Fibroblast of skin of abdomen (primary cell): ENCODE measurements at places on chromosomes 4 and X.

- no peak for DNase-seq
Measured at GRCh38 chrX:106718709-106719108, 7.8 kb upstream of the RNF128 start.

DNA sequence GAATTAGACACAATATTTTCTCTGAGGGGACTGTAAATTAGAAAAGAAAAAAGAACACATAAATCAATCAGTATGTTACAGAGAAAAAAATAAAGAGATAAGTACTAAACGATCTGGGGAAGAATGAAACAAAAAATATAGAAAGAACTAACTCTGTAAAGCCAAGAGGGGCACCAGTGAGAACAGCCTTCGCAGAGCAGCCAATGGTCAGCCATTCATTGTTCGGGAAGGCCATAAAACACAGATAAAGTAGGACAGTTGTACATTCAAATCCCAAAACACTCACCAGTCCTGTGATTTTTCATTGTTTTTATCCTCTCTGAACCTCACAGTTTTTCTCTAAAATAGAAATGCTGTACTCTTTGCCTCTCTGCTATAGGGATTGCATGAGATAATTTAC lies 127.9 kb downstream of the NEK1 start:
- DNase-seq: no peak

- peak; percentile 97 for DNase-seq
Measured at GRCh38 chr4:122666527-122667245, 45.8 kb upstream of the IL21 start.

GRCh38 chrX:68059469-68059868 lies 373.8 kb downstream of the OPHN1 start:
- no peak for DNase-seq

DNA sequence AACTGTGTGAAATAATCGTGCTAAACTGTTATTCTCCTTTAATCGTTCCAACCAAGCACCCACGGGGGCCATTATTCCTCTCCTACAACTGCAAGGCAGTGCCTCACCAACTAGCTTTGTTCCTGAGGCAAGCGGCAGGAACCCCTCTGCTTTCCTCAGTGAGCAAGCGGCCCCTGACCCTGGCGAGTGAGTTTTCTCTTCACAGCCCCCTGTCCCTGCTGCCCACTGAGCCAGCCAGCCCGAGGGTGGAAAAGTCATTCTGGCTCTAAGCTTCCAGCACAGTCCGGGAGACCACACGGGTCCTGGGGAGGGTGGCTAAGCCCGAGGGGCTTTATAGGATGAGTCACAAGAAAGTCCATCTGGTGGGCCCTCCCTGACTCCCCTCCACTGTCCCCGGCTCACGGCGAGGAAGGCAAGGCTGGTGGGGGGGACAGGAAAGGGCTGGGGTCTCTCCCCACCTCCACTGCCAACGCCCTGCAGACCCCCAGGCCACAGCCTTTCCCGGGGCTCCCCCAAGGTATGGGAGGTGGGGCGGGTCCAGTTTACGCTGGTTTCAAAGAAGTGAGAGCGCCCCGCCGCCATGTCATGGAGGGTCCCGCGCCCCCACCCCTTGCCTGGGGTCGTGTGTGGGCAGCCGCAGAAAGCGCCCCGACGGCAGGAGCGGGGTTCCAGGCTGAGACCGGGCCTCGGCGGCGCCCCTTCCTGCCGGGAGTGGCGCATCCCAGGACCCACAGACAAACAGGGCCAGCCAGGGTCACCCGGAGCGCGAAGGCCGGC lies 45.0 kb downstream of the CPLX1 start:
- DNase-seq: no peak

DNA sequence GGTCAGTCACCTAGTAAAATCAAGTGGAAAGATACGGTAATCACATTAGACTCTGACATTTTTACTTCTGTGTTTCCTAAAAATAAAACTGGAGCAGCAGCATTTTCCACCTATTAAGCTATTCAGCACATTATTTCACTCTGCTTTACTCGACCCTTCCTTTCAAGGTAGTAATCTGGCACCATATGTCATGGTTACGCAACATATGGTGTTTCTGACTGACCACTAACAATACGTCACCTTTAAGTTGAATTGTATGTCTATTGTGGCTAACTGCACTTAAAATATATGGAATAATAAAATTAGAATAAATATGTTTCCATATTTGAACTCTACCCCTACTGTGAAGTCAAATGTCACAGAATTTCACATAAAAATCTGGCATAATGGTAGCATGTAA lies 168.8 kb downstream of the CDS1 start:
- DNase-seq: no peak

DNA sequence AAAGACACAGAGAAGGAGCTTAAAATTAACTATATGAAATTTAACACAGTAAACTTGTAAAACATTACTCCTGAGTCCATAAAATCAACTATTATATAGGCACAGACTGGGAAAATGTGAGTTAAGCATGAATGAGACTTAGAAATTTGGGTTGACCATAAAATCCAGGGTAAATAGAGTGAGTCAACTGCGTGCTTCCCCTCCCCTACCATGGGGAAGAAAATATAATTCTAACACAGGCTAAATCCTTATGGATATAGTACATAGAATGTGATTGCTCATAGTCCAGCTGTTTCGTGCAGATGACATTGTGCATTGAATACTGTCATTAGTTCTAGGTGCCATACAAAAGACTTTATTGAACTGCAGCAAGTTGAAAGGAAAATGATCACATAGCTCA lies 42.2 kb downstream of the KLHL5 start:
- DNase-seq: no peak

DNA sequence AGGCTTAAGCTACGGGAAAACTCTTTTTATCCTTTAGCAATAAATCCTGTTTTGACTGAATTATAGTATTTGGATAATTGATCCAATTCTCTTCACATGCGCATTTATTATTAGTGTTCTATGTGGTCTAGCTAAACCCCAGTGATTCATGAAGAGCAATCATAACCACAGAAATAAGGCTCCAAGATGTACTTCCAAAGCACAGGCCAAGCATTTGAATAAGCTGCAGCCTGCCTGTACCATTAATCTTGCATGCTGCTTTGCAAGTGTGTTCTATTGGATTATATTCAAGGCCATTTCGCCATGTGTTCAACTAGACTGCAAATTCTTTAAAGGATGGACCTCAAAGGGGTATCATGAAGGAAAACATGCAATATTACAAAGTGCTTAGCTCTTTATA lies 385.2 kb upstream of the FAT1 start:
- peak; percentile 70 for DNase-seq

DNA sequence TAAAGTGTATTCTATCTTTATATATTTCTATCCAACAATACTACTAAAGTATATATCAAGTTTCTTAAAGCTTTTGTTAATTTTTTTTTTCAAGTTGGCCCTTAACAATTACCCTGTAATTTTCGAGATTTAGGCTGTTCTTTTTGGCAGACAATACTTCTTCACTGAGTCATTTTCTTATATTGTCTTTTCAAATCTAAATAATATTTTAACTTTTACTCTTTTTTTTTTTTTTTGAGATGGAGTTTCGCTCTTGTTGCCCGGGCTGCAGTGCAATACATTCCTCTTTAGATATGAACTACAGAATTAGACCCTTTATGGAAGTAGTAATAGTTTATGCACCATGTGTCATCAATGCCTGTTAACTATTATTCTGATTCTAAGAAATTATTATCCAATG lies 120.7 kb downstream of the GLRA3 start:
- no peak for DNase-seq

DNA sequence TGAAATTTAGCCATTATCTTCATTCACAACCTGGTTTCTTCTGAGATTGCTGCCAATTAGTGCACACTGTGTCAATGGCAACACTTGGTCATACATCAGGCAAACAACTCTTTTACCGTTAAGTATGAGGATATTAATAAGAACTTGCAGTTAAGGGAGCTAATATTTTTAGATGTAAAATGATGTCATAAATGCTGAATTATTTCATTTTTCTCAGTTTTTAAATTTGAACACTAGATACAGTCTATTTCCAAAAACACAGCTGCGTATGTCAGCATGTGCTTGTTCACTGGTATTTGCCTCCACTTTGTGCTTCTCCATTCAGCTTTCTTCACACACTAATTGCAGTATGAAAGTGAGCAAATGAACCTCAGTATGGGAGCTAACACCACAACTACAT lies 1.6 kb downstream of the KLHL13 start:
- DNase-seq: no peak

DNA sequence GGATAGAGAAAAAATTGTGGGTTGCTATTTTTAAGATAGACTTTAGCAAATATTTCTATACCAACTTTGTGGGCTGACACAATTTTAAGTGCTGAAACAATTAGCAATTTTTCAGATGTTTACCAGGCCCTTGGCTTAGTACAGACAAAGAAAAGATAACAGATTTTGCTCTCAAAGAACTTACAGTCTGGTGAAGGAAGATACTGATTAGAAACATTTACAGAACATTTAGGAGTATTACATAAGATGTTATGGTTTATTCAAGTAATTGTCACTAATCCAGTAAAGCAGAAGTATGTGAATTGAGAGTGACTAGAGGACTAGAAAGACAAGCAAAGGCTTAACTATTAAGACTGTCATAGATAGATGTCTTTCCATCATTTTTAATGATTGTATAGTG lies 35.3 kb upstream of the NDUFC1 start:
- no peak for DNase-seq

DNA sequence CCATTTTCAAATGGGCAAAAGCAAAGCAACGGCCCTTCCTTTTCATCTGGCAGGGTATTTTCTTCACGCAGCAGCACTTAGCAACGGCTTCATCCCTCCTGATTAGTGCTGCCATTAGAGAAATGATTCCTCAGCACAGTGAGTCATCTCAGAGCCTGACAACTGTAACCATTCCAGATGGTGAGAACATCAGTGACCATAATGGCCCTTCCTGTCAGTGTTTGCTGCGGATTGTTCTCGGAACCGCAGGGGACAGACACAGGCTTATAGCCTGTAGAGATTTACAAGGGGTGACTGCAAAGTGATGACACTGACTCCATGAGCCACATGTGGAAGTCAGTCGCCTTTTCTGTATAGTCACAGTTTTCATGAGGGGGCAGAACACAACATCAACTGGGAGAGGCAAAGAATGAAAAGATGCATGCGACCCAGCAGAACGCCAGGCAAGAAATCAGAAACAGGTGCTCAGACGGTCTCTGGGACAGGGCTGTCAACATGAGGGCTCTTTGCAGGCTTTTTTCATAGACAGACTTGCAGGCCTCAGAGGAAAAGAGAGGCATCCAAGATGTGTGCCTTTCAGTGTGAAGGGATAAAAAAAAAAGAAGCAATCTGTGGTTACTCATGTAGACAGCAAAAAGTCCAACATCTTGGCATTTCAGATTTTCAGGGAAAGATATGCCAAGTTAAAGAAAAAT lies 69.9 kb upstream of the FBXW7 start:
- DNase-seq: peak; percentile 68

GRCh38 chrX:140918398-140919038 lies 83.9 kb upstream of the SPANXB1 start:
- peak; percentile 56 for DNase-seq

- no peak for DNase-seq
Measured at GRCh38 chrX:72306085-72306801, 529 bp upstream of the CITED1 start.

GRCh38 chr4:101791182-101791558 lies 640 bp downstream of the BANK1 start:
- no peak for DNase-seq

GRCh38 chr4:87624698-87625097 lies 16.4 kb downstream of the DSPP start:
- no peak for DNase-seq

- no peak for DNase-seq
Measured at GRCh38 chr4:40908297-40908696, 158.5 kb downstream of the NSUN7 start.

GRCh38 chr4:13059019-13059418 lies 425.1 kb downstream of the RAB28 start:
- DNase-seq: no peak

GRCh38 chr4:173013232-173013930 lies 155.2 kb upstream of the GALNT7 start:
- peak; percentile 33 for DNase-seq

- DNase-seq: peak; percentile 6
Measured at GRCh38 chrX:136752796-136753195, 27.9 kb downstream of the ARHGEF6 start.

DNA sequence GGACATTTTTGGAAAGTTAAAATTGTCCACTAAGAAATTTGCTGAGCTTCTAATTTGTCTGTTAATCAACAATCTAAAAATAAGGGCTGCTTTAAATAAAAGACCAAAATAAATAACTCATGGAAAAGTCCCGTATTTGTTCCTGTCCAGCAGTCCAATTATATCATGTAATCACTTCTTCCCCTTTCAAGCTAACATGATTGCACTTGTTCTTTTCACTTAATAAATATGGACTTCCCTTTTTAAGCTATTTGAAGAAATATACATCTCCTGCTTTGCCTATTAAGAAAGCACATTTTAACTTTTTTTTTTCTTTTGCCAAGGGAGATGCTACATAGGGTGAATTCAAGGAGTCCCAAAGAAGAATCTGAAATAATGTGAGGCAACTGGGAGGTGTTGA lies 55.6 kb upstream of the FRAS1 start:
- no peak for DNase-seq

- DNase-seq: no peak
Measured at GRCh38 chr4:24137671-24138601, 248.1 kb upstream of the PPARGC1A start.

- DNase-seq: no peak
Measured at GRCh38 chrX:106484233-106484632, 127.5 kb upstream of the RADX start.

DNA sequence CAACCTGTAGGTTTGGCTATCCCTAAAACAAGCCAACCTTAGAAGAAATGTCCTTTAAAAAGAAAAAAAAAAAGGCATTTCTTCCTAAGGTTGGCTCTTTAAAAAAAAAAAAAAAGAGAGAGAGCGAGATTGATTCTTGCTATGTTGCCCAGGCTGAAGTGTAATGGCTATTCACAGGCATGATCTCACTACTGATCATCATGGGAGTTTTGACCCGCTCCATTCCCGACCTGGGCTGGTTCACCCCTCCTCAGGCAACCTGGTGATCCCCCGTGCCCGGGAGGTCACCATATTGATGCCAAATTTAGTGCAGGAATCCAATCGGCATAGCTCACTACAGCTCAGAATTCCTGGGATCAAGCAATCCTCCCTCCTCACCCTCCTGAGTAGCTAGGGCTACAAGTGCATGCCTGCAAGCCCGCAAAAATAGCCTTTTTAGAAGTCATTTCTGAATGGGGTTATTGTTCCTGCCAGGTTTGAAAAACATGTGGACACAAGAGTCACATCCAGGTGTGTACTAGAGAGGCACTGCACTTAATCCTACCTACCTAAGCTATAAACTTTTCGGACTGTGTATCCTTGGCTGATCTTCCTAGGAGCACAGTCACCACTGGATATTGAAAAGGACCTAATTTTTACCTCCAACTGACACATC lies 61.4 kb upstream of the ZCCHC13 start:
- no peak for DNase-seq

DNA sequence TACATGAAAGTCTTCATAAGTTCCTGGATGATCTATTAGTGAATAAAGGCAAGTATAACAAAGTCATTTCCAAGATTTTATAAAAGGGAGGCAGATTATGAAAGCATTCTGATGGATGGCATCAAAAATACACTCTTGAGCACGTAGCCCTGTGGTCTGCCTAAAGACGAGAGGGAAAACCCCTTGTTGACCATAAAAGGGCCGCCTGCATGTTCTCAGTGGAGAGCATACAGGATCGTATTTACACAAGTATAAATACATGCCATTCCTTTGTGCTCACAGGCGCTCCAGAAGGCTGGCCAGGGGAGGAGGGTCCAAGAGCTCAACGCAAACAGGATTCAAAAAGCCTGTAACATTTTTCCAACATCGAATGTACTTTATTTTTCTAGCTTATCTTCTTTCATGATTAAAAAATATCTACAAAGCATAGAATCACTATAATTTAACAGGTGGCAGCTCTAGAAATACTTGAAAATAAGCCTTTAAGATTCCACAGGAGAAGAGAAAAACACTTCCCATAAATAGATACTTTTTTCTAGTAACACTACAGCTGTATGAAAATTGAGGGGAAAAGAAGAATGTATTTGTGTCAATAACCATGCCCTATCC lies 29.6 kb downstream of the PDGFC start:
- DNase-seq: peak; percentile 96
